ENCODE measurements at places on chromosomes 5 and 9. TPM values are rescaled to one million over a fixed set of nuclear protein-coding genes. Genes with fewer than 3 reads are reported as not detected.

GRCh38 chr9:121277518-121278295, 9.7 kb downstream of the GSN start:
- peak; percentile 72 for DNase-seq

DNA sequence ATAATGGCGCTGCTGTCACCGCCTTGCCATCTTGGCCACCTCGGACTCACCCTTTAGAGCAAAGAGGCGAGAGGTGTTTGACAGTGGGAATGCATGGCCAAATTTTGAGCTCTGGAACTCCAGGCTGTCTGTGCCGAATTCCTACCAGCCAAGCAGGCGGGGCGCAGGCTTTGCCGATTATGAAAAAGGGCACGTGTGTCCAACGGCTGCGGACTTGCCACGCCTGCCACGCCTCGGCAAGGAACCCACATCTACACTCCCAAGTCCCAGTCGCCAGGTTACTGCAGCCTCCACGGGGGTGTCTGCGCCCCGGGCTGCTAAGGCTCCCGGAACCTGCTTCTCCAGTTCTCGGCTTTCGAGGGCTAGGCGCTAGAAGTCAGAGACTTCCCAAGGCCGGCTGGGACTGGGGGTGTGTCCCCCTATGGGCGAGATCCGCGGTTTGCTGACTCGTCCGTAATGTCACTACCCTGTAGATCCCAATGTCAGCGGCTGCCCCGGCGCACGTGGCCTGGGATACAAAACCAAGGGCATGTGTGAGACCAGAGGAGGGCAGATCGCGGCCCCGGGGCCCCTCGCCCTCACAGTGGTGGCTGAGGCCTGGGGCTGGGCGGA, 2.8 kb downstream of the NPR3 start:
- peak; percentile 54 for DNase-seq

DNA sequence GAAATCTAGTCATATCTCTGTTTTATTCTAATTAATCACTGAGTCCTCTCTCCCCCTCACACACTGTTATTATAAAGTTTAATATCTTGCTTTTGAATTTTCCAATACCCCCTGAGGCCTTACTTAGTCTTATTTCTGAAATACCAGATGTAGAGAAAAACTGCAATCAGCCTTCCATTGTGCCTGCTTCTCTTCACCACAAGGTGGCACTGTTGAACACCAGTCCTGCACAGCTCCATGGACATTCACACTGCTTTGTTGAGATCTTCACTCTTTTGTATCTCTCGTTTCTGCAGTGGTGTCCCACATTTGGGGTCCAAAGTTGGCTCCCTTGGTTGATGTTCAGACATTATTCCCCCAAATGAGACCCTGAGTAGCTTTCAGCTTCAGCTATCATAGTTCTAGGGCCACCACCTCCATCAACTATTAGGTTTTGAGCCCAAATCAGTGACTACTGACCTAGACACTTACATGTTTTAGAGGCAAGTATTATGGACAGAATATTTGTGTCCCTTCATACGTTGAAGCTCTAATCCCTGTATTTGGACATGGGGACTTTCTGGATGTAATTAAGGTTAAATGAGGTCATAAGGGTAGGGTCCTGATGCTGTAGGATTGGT, 24.3 kb downstream of the BOD1 start:
- DNase-seq: no peak

- no peak for DNase-seq
Observed at GRCh38 chr9:136015656-136016571, 54.7 kb upstream of the UBAC1 start.

Gene PCDHGB4
- total RNA-seq: not detected
